ENCODE measurements at places on chromosomes 16 and 17.

DNA sequence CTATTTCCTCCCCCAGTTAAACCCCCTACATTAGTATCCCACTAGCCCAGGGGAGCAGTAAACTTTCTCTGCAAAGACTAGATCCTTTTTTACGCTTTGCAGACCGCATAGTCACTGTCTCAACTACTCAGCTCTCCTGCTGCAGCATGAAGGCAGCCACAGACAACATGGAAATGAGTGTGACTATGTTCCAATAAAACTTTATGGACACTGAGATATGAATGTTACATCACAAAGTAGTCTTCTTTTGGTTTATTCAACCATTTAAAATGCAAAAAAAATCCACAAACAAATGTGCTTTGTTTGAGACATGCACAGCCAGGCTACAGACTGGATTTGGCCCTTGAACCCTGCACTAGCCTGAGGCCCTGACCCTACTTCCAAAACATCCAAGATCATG is 1.9 kb upstream of the RNASEK start:
- no peak for DNase-seq

DNA sequence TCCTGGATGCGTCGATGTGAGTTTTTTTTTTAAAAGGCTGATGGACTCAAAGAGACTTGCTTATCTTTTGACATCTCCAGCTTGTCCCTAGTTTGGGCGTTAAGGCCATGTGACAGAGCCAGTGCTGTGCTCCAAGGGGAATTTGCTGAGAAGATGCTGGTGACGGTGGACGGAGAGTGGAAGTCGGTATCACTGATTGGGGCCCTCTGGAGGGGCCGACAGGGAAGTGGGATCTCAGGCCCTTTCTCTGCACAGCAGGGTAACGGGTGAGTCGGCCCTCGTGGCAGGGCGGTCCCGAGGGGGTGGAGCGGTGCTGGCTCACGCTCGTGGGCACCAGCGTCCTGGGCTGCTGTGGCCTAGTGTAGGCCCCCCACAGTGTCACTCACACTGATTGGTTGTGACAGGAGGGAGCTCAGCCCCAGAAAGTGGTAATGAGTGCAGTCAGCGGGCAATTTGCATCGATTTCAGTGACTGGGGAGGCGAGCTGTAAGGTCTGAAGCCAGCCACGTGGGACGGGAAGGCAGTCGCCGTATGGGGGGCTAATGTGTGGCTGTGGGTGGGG is 91.3 kb downstream of the TBC1D16 start:
- no peak for DNase-seq

GRCh38 chr17:65345261-65346005 is 208.3 kb downstream of the RGS9 start:
- DNase-seq, result no peak

- no peak for DNase-seq
Measured at GRCh38 chr17:81664051-81664470, 2.3 kb downstream of the OXLD1 start.

GRCh38 chr16:84138824-84139627 is 6.0 kb downstream of the HSDL1 start:
- no peak for DNase-seq

- peak; percentile 51 for DNase-seq
Measured at GRCh38 chr17:10646392-10646990, 10.6 kb downstream of the MYH3 start.

- DNase-seq, result no peak
Measured at GRCh38 chr16:17228708-17229055, 242.1 kb downstream of the XYLT1 start.

GRCh38 chr17:33929181-33929724 is 325.8 kb upstream of the CCL2 start:
- no peak for DNase-seq

DNA sequence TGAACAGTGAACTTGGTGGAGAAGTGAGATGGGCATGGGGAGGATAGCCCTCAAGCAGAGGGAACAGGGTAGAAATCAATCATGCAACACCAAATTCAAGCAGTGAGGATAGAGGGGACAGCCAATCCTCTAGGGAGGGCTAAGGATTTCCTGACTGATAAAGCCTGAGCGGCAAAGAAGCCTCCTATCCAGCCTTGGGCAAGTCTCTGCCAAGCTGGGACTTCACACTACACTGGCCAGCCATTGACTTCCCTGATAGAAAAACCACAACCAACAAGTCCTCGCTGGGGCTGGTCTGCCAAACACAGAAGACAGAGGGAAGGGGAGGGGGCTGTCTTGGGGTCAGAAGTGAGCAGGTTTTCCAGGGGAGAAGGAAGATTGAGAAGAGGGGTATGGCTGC is 2.5 kb upstream of the FBXL19 start:
- DNase-seq, result no peak

DNA sequence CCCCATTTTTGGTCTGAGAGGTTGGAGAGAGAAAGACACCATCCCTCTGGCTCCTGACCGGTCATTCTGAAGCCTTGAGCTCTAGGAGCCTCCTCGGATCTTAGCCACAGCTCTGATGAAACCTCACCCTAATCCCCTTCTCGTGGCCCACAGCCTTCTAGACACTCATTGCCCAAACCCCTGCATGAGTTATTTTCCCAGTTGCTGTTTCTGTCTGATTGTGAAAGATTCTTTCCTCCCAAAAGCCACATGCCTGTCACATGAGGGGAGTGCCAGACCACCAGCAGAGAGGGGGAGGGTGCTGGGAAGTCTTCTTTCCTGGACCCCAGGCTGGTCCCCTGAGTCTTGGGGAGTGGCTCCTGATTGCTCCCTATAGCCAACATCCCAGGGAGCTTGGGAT is 17.6 kb upstream of the ABR start:
- no peak for DNase-seq

- DNase-seq, result no peak
Measured at GRCh38 chr16:3012246-3012645, 477 bp upstream of the CLDN9 start.

- peak; percentile 39 for DNase-seq
Measured at GRCh38 chr17:41329279-41329948, 13.9 kb upstream of the KRTAP17-1 start.

Measured in CD4-positive, CD25-positive, alpha-beta regulatory T cell (primary cell).